ENCODE measurements at places on chromosomes 1 and 21.

DNA sequence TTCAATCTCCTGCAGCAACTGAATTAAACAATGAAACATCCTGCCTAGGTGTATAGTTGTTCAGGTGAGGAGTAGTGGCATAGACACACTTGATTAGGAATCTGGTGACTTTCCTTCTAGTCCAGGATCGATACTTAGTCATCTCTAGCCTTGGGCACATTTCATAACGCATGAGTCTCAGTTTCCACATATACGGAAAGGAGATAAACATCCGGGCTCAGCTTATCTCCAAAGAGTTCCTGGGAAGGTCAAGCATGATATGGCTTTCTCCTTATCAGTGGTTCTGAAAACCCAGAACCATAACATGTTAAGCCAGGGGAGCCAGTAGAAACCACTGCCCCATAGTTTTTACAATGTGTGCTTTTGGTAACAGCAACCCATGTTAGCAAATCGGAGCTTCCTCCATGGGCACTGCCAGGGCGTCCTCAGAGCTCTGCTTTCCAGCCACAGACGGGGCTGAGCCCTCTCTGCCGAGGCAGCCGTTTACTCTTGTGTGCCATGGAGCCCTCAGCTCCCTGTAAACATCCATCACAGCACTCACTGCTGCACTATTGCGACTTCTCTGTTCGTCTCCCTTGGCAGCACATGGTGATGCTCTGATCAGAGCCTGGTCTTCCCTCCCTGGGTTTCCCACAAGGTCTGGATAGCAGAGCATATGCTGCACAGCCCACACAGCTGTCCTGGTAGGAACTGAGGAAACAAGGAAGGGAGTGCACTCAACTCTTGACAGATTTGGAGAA, 34.6 kb downstream of the RUNX1 start:
- DNase-seq: no peak

DNA sequence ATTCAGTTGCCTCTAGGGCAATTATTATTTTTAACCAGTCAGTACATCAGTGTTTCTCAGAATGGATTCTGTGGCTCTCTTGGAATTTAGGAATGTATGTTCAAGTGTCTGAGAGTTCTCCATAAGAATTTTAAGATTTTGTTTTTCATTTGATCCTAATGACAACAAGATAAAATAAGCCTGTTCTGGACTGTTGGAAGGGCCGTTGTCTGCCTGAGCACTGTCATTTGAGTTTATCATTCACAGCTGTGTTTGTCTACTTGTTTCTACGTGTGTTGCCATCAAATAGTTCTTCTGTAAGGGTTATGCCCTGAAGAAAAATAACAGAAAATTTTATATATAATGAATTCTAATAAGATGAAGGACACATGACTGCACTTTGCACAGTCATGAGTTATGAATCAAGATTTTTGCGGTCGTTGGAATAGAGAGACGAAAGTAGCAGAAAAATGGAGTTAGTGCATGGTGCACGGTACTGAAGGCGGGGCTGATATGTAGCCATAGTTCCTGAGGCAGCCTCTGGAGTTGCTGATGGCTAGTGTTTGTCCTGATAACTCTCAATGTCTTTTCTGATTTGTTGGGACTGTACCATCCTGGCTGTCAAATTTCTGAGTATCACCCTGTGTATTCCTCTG, 92.5 kb downstream of the NOS1AP start:
- no peak for DNase-seq

- no peak for DNase-seq
Measured at GRCh38 chr1:202049129-202049528, 38.7 kb downstream of the ELF3 start.

GRCh38 chr1:187840557-187840956, 1011.8 kb downstream of the PLA2G4A start:
- no peak for DNase-seq

DNA sequence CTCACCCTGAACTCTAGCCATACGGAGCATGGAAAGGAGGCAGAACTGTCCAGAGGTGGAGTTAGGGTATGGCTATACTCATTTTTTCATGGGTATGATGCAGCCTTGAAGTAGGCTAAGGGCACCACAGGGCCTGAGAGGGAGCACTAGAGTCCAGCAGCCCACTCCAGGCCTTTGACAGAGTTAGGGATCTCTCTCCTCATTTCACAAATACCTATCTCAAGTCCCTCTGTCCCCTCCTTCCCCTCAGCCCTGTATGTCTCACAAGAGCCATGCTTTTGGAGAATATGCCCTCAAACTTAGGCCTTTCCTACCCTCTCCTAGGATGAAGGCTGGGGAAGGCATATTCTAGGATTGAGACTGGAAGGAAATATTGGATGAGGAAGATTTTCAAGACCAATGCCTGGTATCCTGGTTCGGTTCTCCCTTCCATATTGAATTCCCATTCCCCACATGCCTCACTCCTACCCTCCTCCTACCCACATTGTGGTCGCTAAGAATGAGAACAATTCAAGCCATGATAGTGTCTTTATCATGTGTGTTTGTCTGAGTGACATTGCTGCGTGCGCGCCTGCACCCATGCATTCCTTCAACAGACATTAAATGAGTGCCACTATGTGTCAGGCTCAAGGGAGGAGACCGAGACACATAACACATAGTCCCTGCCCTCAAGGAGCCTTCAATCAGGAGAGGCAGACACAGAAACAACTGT, 2.6 kb upstream of the NECTIN4 start:
- no peak for DNase-seq

GRCh38 chr1:117976381-117976780, 46.8 kb downstream of the WDR3 start:
- DNase-seq: no peak

DNA sequence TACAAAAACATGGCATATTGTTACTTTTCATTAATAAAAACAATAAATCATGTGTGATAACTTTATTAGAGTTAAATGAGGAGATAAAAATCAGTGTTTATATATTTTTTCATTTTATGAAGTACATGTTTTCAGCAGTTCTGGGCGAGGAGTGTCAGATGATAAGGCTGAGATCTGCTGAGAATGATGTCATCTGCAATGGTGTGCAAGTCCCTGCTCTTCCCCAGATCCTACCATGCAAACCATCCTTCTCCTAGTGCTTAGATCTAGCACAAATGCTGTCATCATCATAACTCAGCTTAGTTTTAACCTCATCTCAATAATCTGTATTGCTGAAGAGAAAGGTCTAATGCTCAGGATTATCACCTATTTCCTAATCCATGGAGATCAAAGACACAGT, 214.4 kb upstream of the DAB1 start:
- DNase-seq: no peak

GRCh38 chr1:19712928-19713327, 48.3 kb downstream of the HTR6 start:
- DNase-seq: no peak

DNA sequence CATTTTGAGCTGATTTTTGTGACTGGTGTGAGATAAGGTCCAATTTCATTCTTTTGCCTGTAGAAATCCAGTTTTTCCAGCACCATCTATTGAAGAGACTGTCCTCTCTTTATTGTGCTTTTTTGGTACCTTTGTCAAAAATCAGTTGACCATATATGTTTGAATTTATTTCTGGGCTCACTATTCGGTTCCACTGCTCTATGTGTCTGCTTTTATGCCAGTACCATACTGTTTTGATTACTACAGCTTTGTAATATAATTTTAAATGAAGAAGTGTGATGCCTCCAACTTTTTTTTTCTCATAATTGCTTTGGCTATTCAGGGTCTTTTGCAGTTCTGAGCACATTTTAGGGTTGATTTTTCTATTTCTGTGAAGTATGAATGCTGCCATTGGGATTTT, 69.0 kb downstream of the LAMC2 start:
- DNase-seq: no peak

DNA sequence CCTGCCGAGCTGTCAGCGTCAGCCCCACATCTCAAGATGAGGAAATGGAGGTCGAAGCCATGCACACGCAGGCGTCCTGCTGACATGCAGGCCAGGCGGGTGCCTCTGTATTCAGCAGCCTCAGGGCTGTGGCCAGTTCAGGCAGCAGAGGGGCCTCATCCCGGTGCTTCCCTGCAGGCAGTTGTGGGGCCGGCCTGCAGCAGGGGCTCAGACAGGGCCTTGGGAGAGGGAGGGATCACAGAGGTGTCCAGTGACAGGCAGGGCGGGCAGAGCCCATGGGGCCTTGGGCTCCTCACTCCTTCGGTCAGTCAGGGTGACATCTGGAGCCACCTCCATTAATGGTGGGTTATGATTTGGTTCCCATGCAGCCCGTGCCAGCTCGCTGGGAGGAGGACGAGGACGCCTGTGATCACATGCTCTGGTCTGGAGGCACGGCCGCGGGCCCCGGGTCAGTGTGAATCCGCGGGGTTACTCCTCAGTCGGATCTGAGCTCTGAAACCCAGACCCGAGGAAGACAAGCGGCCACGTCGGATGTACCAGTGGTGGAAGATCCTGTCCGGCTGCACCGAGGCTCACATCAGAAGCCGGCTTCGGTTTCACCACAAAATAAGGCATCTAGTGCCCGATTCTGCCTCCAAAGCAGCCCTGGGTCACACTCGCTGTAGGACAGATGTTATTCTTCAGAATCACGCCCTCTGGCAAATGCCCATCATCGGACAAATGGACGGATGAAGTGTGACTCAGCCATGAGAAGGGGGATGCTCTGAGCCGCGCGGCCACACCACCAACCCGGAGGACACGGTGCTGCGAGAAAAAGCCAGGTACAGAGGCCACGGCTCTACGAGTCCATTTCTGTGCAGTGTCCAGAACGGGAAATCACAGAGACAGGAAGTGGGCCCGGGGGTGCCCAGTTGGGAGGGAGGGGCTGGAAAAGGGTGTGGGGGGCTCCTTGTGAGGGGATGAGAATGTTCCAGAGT, 33.4 kb downstream of the KRTAP10-1 start:
- no peak for DNase-seq

DNA sequence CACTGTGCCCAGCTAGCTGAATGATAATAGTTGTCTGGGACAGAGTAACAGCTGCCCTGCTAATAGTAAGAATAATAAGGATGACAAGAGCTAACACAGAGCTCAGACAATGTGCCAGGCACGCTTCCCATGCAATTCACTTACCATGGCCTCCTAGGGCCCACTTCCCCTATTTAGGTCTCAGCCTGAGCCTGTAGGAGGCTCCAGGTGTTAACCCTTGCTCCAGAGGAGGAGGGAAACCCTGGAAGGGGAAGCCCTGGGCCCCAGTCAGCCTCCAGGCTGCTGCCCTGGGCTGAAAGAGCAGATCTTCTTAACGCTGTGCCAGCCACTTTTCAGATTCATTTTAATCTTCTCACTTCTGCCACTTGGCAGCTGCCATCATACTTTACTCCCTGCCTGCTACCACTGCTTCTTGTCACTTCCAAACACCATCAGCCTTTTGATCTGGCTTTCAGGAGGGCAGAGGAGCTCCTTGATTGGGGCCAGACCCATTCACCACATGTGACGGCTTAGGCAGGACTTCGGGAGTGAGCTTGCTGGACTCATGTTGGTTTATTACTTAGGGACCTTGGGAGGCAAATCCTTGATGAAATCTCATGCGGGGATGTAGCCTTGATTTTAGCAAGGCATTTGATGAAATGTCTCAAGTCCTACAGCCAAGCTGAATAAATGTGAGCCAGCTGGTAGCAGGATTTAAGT, 66.7 kb upstream of the PARP1 start:
- DNase-seq: no peak

GRCh38 chr1:69504730-69505252, 62.9 kb upstream of the LRRC7 start:
- DNase-seq: no peak

- no peak for DNase-seq
Measured at GRCh38 chr21:16280686-16281091, 550.9 kb downstream of the USP25 start.

DNA sequence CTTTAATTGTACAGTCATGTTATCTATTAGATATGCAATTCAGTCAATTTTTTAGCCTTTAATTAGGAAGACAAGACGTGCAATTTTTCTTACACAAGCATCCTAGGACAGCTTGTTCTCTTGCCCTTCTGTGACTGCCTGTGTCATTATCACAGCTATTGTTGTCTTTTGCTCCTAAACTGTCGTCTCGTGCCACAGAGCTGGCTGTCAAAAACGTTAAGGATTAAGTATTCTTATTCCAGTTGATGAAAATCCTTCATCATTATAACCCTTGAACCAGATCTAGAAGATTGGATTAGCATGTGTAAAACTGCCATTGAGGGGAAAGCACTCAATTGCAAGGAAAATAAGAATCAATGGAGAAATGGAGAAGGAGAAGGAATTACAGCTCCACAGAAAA, 43.8 kb upstream of the AIM2 start:
- DNase-seq: no peak

DNA sequence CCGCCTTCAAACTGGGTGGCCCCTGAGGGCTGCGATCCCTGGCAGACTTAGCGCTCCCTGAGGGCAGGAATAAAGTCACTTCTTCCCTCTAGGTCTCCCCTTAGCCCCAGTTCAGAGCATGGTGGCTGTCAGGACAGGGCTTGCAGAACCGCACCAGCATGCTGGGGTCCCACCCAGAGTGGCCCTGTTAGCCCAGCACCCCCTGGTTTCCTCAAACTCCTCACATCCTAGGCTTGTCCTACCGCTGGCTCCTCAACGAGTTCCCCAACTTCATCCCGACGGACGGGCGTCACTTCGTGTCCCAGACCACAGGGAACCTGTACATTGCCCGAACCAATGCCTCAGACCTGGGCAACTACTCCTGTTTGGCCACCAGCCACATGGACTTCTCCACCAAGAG, 15.8 kb downstream of the CNTN2 start:
- DNase-seq: no peak

GRCh38 chr21:42807938-42808613, 71.3 kb downstream of the WDR4 start:
- no peak for DNase-seq

DNA sequence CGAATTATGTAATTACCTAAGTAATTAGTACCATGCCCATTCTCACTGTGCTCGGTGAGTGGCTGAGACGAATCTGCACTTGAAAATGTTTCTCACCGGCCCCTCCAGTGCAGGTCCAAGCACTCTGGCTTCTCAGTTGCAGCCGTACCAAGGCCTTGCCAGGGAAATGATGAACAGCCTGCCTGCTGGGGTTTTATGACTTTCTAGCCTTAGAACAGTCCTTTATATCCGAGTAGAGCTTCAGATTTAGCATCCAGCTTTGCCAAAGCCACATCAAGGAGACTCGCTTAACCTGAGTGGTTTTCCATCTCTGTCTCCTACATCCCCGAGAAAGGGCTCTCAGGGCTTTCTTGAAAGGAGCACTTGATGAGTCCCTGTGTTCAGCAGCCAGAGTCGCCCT, 83.4 kb downstream of the GREM2 start:
- DNase-seq: no peak

DNA sequence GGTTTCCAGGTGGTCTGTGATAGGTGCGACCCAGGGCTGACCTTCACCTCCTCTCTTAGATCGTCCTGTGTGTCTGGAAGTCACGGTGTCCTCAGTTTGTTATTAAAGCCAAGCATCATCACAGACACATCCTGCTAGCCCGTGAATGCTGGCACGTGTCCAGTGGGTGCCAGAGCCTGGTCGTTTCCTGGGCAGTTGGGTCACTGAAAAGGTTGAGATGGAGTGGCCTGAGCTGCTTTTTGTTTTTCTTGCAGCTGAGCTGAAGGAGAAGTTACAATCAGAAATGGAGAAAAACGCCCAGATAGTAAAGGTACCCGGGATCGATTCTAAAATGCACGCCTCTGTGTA, 23.2 kb downstream of the PCNT start:
- DNase-seq: no peak

- no peak for DNase-seq
Measured at GRCh38 chr1:64686828-64687724, 57.8 kb upstream of the RAVER2 start.
